ENCODE measurements at places on chromosomes 16 and 17.
A peak's percentile ranks its signal among the peaks of the same experiment; 100 is the strongest.

- no peak for DNase-seq
These were observed 24.2 kb downstream of the PLD6 start for GRCh38 chr17:17181666-17182597.

GRCh38 chr17:10226930-10227695 lies 28.7 kb upstream of the GAS7 start:
- peak; percentile 47 for DNase-seq

DNA sequence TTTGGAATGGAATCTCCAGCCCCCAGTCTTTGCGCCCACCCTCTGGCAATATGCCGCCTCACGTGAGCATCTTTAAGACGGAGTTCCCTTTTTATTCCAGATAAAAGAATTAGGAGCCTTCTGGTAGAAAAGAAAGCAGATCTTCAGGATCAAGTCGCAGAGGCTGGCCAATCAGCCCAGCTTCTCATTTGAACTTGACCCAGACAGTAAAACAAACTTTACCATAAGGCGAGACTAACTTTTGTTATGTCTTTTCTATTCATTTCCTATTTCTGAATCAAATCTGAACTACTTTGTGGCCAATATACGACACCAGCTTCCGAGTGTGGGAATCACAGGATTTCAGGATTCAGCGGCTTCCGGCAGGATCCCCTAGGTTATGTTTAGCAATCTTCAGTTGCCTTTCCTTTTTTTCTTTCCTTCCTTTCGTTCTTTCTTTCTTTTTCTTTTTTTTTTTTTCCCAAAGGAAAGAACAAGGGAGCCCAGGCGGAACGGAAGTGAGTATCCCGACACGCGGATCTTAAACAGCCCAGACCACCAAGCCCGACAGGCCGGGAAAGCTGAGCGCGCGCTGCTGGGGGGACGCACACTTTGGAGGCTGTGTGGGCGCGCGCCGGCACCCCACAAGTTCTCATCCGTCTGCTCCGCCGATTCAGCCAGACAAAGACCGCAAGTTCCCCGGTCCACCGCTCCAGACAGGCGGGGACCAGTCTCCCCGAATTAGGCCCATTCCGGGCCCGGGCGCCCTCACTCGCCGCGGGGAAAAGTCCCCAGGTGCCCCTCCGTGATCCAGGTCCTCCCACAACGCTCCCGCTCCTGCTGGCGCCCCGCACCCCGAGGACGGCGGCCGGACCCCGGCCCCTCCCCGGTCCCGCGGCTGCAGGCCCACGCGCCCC lies 633 bp downstream of the TBC1D16 start:
- DNase-seq: peak; percentile 41

- no peak for DNase-seq
These were observed 17.6 kb downstream of the CCDC42 start for GRCh38 chr17:8726941-8727555.

DNA sequence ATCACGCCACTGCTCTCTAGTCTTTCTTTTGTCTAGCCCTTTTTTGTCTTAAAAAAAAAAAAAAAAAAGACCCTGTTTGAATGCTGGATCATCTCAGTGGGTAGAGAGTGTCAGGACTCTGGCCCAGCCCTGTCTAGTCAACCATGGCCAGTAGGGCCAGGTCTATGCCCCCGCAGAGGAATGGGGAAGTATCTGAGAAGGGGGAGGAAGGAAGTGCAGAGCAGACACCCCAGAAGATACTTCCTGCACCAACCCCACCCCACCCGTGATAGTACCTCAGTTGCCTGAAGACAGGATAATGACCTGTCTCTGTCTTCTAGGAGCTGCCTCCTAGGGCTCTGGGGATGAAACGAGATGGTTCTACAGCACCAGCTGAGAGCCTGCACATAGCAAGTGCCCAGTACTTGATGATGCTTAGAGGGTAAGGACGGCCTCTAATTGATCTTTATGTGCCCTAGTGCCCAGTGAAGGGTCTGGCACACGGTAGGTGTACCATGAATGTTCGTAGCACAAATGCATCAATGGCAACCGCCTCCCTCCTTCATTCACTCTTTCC lies 55.4 kb downstream of the ABAT start:
- no peak for DNase-seq

GRCh38 chr17:30788918-30789317 lies 35.6 kb downstream of the CRLF3 start:
- no peak for DNase-seq

All from RPMI8226 (cell line).